HT-29 (cell line): ENCODE measurements at places on chromosomes 2 and 18. TPM values are rescaled to one million over a fixed set of nuclear protein-coding genes. Genes with fewer than 3 reads are reported as not detected.

- no peak for DNase-seq
These were observed 41.4 kb upstream of the EML4 start for GRCh38 chr2:42127425-42128424.

- no peak for DNase-seq
These were observed 58.9 kb upstream of the KIF5C start for GRCh38 chr2:148816176-148816575.

DNA sequence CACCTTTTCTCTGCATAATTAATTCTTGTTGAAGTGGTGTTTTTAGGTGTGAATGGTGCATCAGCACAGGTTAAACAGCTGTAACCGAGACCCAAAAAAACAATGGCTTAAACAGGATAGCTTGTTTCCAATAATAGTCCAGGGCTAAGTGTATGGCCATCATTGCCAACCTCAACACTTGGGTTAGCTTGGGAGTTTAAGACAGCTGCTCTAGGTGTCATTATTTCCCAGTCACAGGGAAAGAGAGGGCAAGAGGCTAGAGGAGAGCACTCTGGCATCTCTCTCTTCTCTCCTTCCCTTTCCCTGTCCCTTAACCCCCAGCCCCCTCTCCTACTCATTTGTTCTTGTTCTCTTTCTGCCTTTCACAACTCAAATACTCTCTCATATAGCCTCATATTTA, 21.1 kb downstream of the BIRC6 start:
- no peak for DNase-seq

- DNase-seq = no peak
These were observed 342.9 kb downstream of the PARD3B start for GRCh38 chr2:204888222-204888621.

- no peak for DNase-seq
These were observed 466.4 kb downstream of the MEIS1 start for GRCh38 chr2:66901344-66901743.

DNA sequence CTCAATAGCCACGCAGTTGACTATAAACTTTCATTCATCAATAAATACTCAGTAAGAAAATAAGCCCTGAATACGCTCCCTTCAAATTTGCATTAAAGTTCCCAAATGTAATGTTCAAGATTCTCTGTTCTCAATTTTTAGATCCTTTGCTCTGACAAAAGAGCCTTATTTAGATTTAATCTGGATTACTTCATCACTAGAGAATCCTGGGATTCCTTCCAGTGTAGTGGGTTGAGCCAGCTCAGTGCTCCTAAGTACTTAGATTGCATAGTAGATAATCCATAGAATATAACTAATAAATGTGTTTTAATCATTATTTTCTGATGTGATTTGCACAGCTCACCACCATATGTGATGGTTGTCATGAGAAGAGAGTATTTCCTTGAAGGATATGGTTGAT, 1286.2 kb downstream of the SUCLG1 start:
- DNase-seq = no peak

DNA sequence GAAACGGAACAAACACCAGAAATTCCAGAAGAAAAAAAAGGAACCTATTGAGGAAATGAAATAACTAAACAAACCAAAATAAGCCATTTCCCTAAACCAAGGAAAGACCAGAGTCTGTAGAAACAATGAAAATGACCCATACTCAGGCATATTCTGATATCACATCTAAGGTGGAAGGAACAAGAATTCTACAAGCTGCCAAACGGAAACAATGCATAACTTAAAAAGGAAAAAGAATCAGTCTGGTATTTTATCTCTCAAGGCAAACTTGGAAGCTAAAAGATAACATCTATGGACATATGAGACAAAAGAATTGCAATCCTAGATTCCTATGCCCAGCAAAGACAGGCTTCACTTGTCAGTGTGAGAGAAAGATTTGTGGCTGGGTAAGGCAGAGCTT, 326.2 kb downstream of the PDE11A start:
- no peak for DNase-seq

- peak; percentile 26 for DNase-seq
These were observed 64.7 kb downstream of the STK25 start for GRCh38 chr2:241443486-241444223.

DNA sequence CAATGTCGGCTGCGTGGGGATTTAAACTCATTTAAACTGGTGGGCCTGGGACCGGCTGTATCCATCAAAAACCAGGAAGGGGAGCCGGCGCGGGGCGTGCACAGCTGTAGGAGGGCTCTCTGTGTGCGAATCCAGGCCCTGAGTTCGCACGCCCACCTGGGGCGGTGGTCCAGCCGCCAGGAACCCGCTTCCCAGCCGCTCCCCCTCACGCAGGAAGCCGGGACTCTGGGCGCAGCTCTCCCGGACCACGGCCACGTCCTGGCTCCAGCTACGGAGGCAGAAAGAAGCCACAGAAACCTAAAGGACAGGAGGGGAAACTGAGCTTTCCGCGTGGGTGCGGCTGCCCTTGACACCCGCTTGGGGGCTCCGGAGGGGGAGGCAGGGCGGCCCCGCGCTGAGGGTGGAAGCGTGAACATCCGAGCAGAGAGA, 80.6 kb downstream of the GFPT1 start:
- DNase-seq = no peak

DNA sequence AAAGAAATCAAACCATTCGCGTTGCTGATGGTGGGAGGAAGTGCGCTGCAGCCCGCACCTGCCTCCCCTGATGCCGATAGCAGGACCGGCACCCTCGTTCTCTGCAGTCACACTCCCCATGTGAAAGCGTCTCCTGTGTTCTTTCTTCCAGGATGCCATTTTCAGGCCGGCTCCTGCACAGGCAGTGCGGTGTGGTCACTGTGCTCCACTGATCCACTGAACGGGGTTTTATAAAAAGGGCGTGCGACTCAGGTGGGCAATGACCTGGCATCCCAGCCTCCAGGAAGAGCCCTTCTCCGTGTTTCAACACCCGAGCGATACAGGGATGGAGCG, 88.3 kb upstream of the SNTG2 start:
- DNase-seq = no peak

DNA sequence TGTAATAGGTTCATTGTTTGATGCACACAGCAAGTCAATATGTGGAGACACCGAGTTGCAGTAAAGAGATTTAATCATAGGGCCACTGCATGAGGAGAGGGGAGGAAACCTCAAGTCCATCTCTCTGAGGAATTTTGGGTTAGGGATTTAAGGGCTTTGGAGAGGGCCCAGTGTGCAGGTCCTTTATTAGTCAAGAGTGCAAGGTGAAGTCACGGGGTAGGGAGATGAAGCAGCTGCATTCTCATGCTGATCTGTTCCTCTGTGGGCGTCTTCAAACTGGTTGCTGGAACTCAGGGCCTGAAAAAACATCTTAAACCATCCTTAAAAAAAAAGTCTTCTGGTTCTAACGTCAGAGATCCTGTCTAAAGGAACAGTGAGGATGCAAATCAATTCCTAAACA, 131.6 kb downstream of the NXPH2 start:
- DNase-seq = no peak

DNA sequence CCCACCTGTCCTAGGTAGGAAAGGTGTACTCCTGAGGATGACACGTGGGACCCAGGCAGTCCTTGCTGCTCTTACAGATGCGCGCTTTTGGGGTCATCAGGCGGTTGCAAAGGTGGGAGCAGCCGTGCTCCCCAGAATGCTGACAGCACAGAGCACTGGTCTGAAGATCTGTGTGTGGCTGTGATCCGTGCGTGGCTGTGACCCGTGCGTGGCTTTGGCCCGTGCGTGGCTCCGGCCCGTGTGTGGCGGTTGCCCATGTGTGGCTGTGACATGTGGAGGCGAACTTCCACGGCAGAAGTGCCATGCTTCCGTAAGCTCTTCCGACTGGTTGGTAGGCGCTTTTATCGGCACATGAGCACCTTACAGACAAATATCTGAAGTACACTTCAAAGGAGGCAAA, 270.0 kb downstream of the AGAP1 start:
- no peak for DNase-seq

- DNase-seq = no peak
These were observed 20.1 kb downstream of the CEP68 start for GRCh38 chr2:65076345-65076710.

- DNase-seq = no peak
These were observed 13.3 kb downstream of the SERTAD2 start for GRCh38 chr2:64640153-64641044.

DNA sequence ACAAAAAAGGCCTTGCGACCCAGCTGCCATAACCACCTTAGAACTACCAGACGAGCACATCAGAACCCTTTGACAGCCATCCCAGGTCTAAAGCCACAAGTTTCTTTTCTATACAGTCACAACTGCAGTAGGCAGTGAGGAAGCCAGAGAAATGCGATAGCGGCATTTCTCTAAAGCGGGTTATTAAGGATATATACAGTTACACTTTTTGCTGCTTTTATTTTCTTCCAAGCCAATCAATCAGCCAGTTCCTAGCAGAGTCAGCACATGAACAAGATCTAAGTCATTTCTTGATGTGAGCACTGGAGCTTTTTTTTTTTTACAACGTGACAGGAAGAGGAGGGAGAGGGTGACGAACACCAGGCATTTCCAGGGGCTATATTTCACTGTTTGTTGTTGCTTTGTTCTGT, 48.8 kb downstream of the FEZ2 start:
- DNase-seq = no peak

- no peak for DNase-seq
These were observed 20.0 kb upstream of the SGPP2 start for GRCh38 chr2:222404151-222404905.

DNA sequence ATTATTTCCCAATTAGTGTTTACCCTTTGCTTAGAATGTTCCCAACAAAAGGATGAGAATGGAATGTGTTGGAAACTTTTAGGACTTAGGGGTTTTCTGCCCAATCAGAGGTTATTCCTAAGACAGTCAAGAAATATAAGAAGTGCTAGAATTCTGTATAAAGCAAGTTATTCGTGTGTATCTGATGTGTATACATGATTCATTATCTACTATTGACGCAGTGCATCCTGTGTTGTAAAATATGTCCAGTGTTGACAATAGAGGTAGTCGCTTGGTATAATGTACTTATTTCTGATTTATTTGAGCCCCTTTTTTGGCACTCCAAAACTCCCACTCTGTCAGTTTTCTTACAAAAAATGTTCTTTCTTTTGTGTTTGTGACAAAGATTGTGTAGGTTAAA, 881 bp downstream of the PIKFYVE start:
- no peak for DNase-seq

DNA sequence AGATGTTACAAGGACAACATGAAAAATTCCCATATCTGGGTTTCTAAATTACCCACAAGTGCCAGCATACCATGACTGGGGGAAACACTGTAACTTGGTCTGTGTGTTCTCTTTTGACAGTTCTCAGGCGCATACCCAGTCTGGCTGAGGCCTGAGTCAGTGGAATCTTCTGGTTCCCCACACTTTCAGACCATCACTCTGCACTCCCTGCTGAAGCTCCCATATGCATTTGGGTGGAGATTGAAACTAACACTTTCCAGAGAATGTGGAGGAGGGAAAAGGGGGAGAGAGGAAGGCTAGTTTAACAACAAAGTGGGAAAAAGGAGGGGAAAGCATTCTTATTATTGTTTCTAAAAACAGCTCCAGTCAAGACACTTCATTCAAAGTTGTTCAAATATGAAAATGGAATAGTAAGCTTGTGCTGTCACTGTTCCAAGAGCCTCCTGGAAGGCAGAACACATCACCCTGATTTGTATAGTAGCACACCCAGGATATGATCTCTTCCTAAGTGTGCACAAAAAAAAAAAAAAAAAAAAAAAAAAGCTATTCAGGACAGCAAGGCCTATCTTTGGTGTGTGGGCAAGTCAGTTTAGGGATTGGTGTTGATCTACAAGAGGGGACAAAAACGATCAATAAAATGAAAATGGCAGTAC, 48.1 kb upstream of the CTIF start:
- no peak for DNase-seq

DNA sequence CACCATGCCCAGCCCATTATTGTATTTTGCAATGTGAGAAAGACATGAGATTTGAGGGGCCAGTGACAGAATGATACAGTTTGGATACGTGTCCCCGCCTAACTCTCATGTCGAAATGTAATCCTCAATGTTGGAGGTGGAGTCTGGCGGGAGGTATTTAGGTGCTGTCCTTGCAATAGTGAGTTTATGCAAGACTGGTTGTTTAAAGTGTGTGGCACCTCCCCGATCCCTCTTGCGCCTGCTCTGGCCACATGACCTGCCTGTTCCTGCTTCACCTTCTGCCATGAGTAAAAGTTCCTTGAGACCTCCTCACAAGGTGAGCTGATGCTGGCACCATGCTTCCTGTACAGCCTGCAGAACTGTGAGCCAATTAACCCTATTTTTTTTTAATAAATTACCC, 16.6 kb downstream of the CNDP1 start:
- DNase-seq = no peak

- no peak for DNase-seq
These were observed 43.7 kb upstream of the APCDD1 start for GRCh38 chr18:10410472-10411308.

GRCh38 chr18:46369323-46369722, 265.1 kb downstream of the HAUS1 start:
- peak; percentile 1 for DNase-seq

DNA sequence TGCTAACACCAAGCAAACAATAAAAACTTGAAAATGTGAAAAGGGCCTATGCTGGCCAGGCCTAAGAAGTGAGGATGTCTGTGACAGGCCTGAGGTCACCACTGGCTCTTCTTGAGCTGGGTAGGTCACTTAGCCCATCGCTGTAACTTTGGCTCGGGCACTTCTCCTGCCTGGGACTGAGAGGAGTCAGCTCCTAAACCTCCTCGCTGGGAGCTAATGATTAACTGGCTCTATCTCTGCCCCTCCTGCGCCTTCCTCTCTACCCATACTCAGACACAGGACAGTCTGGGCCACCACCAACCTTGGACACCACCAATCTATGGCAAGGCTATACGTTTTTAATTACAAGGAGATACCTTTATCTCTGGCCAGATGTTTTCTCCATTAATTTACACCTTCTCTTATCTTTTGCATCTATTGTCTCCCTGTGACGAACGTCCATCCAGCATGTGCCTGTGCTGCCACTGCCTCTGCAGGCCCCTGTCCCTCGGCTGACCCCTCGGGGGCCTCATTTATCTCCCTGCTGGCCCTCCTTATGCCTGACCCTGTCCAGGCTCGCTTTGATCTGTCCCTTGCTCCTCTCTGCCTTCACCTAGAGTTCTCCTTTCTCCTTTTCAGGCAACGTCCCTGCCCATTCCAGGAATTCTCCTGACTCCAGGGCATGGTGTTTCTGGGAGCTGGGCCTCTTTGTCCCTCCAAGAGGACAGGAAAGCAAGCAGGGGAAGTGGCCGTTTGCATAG, 149.1 kb upstream of the GATA6 start:
- peak; percentile 46 for DNase-seq

The CD207 gene
- total RNA-seq = not detected in 2 replicates

The SH2D6 gene
- 0.08 and 0.21 TPM in 2 replicates for total RNA-seq

The MYO7B gene
- total RNA-seq = 4.8 and 5.4 TPM in 2 replicates

The ALLC gene
- total RNA-seq = not detected in 2 replicates

The FBXO41 gene
- 18.0 and 26.8 TPM in 2 replicates for total RNA-seq

The CASP8 gene
- 19.4 and 20.1 TPM in 2 replicates for total RNA-seq

The HNMT gene
- 18.8 and 27.2 TPM in 2 replicates for total RNA-seq
